ENCODE measurements at places on chromosomes 5 and 9. TPM values are rescaled to one million over a fixed set of nuclear protein-coding genes. Genes with fewer than 3 reads are reported as not detected.

PTGR1 gene
- 199 TPM for total RNA-seq

SLC6A7 gene
- not detected for total RNA-seq

AHRR gene
- 1.4 TPM for total RNA-seq

GCNT4 gene
- total RNA-seq: 4.1 TPM

SMIM33 gene
- total RNA-seq: not detected

CRB2 gene
- 1.7 TPM for total RNA-seq

PHYHD1 gene
- total RNA-seq: 24.3 TPM

AK8 gene
- total RNA-seq: 0.37 TPM

MEGF10 gene
- total RNA-seq: 12.4 TPM

TMOD1 gene
- total RNA-seq: 0.52 TPM

ATP10B gene
- total RNA-seq: 0.03 TPM
